Stimulated activated CD8-positive, alpha-beta memory T cell treated with anti-CD3 and anti-CD28 coated beads, Interleukin-4, amount 100 ng/mL, for 24 hours (primary cell): ENCODE measurements at places on chromosomes 3 and 15.

GRCh38 chr3:185825006-185825638, at the start of gene IGF2BP2:
TSS of gene IGF2BP2 (minus strand) at chr3:185825042. CDS start at chr3:185824960, 82 bp downstream.
- peak; percentile 28 for DNase-seq

GRCh38 chr15:25238126-25238525, 200.7 kb downstream of the UBE3A start:
- DNase-seq = no peak

DNA sequence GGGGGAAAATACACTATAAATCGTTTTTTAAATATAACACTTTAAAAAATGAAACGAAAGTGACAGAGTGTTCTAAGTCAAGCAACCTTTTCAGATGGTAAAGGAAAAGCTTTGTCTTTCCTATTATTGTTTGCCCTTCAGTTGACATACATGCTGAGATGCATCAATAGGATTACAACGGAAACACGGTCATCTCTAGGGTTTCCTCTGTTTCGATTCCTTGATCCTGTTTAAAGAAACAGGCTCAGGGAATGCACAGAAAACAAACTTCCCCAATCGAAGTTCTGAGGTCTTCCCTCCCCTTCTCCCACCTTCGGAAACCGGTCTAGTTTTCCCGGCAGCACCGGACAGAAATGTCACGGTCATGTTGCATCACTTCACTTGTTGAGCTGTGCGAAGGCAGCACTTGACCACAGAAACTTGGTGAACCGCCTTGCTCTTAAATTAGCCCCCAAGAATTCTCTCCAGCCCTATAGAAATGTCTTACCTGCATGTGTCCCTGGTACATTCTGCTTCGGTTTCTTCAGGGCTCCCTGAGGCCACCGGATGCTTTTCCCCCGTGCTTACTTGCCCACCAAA, 556 bp downstream of the PEX5L start:
- no peak for DNase-seq

DNA sequence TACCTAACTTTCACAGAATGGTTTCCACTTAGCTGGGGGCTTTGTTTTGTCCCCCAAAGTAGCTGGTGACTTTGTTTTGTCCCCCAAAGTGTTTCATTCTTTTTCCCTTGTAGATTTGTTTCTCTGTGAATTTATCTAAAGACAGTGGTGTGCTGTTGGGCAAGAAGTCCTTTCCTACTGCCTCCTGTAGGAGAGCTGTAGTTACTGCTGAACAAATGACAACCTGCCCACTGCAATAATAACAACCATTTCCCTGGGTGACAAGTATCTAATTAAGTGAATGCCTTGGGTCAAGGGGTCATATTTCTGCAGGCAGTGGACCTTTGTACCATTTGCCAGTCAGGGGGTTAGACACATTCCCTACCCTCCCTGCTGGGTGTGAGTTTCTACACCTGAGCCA, 125.4 kb upstream of the BFSP2 start:
- no peak for DNase-seq

DNA sequence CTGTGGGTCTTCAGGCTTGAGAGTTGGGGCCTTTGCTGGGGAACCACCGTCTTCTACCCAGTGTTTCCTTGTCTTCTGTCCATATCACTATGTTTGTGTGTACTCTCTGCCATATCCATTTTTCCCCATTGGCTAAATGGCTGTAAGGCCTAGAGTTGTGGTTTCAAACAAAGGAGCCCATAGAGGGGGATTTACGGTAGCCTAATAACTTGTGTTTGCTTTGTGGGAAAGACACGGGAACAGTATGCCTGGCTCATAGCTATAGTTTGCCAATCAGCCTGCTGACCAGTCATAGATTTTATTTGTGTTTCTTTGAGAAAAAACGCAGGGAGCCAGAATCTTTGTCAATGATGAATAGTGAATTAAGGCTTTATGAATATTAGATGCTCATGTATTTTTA, 554.8 kb downstream of the NAALADL2 start:
- no peak for DNase-seq

GRCh38 chr15:74383695-74384565, 16.5 kb upstream of the CYP11A1 start:
- peak; percentile 70 for DNase-seq

DNA sequence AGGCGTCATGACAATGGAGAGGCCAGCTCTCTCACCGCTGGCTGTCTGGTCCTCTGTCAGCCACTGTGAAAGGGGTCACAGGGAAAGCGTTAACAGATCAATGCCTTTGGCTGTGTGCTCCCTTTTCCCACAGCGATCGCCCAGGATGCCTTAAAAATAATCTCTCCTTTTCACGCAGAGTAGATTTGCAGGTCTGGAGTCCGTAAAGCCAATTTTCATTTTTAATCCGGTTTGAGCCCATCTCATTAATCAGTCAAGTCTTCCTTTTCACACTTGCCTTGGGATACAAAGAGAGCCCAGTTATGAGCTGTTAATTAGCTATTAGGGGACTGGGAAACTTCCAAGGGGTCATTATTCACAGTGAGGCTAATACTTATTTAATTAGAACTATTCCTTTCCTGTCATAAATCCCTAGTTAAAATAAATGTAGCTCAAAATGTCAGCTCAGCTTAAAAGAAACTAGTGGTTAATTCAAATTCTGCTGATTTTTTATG, 104.3 kb upstream of the RASGRP1 start:
- DNase-seq = no peak

DNA sequence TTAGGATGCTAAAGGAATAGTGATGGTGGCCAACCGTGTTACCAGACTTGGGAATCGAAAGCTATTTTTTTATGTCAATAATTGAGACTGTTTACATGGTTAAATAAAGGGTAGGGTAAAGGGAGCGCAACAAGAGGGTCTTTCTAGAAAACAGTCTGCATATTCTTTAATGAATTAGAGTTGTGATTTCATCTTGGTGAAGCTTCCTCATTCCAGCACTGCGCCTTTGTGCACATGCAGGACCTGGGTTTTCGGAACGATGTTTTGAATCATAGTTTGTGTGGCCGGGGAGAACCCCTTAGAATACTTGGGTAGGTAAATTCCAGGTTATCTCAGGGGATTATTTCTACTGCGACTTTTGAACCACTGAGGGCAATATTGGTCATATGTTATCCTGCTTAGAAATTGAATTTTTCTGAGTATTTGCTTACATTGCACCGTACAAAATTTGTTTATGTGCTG, 1.3 kb downstream of the PIK3CA start:
- peak; percentile 12 for DNase-seq
